ENCODE measurements at places on chromosomes 12 and 14. TPM values are rescaled to one million over a fixed set of nuclear protein-coding genes. Genes with fewer than 3 reads are reported as not detected.

Gene NGB
- not detected for polyA plus RNA-seq

Gene RGS6
- polyA plus RNA-seq: 1.4 TPM

Gene LRRC74A
- not detected for polyA plus RNA-seq

Gene MUCL1
- polyA plus RNA-seq: not detected

Gene ARID4A
- 33.9 TPM for polyA plus RNA-seq

Gene COPZ1
- 242 TPM for polyA plus RNA-seq

Gene SERPINA12
- polyA plus RNA-seq: 0.23 TPM

Gene GALNT8
- 3.5 TPM for polyA plus RNA-seq

Gene SSTR1
- 1.6 TPM for polyA plus RNA-seq

Gene TDRD9
- polyA plus RNA-seq: 2.7 TPM

Gene PLEK2
- polyA plus RNA-seq: 2.0 TPM

Gene MOAP1
- polyA plus RNA-seq: 43.9 TPM

Gene MYF5
- polyA plus RNA-seq: not detected

Gene LRP1-AS
- polyA plus RNA-seq: not detected
